ENCODE measurements at places on chromosomes 12 and 14.

DNA sequence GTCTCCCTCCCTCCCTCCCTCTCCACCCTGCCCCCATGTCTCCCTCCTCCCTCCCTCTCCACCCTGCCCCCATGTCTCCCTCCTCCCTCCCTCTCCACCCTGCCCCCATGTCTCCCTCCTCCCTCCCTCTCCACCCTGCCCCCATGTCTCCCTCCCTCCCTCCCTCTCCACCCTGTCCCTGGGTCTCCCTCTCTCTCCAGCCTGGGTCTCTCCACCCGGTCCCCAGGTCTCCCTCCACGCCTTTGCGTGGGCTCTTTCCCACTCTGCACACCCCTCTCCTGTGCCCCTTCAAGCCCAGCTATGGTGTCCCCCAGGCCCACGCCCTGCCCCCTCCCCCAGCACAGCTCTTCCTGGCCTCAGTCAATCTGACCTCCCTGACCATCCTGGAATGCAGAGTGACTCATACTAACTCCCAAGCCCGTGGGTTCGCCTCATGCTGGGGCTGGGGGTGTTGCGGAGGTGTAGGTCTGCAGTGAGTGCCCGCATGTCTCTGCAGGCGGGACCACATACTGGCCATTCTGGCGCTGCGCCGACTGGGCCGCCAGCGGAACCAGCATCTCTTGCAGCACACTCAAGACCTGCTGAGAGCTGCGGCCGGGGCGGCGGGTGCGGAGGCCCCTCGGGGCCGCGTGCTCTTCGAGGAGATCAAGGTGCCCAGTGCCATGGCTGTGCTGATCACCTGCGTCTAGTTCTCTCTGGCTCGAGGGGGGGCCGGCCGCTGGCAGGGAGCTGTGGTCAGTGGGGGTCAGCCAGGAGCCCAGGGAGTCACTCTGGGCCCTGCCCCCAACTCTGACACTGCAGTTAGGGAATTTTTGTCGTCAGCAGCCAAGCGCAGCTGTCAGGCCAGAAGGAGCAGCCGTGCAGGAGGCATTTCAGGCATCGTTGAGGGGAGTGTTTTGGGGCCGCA lies 13.5 kb upstream of the TNFAIP2 start:
- no peak for DNase-seq

DNA sequence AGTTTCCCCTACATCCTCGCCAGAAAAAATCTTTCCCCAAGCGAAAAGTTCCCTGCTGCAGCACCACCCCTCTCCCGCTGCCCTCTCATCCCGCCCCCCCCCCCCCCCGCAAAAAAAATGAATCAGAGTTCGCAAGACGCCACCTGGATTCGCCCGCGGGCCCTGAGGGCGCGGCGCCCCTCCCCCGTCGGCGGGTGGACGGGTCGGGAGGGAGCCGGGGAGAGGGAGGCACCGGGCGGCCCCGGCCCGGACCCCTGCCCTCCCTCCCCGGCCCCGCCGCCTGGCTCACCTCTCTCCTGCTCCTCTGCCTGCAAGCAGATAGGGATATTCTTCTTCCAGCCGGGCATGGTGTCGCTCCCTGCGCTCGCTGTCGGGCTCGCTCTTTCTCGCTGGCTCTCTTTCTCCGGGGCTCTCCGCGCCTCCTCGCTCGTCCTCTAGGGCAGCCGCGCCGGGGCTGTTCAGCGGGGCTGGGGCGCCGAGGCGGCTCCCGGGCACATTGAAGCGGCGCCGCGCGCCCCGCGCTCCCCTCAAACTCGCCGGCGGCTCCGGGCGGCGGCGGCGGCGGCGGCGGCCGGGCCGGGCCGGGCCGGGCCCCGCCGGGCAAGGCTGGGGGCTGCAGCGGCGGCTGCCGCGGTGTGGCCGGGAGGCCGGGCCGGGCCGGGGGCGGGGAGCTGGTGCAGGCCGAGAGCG lies 200.3 kb upstream of the CAND1 start:
- DNase-seq, result peak; percentile 48

DNA sequence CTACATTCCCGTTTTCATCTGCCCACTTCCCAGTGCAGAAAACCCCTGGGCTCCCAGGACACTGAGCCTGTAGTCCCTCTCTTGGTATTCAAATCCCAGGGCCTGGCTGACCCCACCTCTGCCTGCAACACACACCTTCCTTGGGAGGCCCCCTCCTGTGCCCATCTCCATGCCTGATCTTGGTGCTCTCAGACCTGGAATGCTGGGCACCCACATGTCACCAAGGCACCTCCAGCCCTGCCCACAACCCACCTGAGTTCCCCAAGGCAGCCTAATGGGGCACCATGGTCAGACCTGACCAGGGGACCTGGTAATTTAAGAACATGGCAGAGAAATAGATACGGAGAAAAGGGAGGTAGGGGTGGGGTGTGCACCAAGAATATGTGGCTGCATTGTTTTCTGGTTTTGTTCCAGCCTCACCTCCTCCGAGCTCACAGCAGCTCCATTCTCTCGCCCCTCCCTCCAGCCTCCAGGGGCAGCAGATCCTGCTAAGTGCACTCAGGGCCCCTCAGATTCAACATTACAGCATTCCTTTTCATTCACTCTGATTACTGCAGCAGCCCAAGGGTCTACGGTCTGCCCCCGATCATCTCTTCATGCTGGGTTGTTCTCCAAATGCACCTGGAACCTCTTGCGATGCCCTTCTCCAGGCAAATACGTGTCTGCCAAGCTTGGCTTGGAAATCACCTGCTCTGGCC lies 9.2 kb upstream of the HSP90AA1 start:
- DNase-seq, result no peak

GRCh38 chr12:48817873-48818830 lies at the start of gene CACNB3:
TSS of gene CACNB3 (plus strand) at chr12:48818496. CDS start at chr12:48818930, 434 bp downstream.
- DNase-seq, result peak; percentile 38

DNA sequence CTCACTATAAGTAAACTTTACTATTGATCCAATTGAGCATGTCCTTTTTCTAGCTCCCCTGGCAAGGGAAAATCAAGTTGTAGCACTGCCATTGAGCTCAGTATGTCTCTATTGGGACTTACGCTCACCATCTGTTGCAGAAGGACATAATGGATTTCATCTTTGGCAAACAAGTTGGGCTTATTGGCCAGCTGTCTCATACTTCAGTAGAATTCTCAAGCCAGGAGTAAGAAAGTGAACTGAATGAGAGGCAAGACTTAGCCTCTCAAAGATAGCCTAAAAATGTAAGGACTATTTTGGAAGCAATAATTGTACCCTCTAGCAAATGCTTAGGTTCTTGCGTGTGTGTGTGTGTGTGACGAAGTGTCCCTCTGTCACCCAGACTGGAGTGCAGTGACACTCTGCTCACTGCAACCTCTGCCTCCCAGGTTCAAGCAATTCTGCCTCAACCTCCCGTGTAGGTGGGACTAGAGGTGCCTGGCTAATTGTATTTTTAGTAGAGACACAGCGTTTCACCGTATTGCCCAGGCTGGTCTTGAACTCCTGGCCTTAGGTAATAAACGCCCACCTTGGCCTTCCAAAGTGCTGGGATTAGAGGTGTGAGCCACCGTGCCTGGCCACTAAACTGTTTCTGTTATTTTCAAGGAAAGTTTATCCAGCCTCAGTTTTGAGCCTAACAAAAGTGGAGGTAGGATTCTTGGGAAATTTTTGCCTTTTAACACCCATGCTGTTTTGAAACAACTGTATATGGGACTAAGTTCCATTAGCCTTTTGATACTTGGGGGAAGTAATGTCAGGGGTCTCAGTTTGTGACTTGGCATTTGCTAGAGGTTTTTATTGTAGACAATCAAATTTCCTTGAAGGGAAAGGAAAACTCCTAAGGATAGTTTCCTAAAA lies 7.0 kb downstream of the HNRNPA1 start:
- no peak for DNase-seq

- no peak for DNase-seq
Observed at GRCh38 chr14:64698903-64699302, 5.3 kb upstream of the PLEKHG3 start.

DNA sequence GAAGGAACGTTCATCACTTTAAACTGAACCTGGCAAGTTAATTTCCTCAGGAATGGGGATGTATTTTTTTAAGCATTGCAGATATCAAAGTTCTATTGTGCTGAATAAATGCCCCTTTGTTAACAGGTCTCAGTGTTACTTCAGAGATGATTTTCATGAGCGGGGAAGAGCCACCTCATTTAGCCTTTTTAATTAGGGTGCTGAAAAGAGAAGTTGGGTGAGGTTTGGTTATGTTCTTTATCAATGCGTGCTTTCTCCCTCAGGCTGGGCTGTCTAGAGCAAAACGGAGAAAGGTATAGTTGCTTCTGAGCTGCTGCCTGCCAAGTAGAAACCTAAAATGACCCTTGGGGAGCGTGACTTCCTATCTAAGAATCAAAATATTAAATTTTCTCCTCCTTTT lies 8.0 kb upstream of the HIP1R start:
- no peak for DNase-seq

GRCh38 chr14:94646481-94646880 lies 34.3 kb downstream of the SERPINA3 start:
- no peak for DNase-seq

- DNase-seq, result no peak
Observed at GRCh38 chr14:83483063-83483462, 1949.4 kb upstream of the SEL1L start.

DNA sequence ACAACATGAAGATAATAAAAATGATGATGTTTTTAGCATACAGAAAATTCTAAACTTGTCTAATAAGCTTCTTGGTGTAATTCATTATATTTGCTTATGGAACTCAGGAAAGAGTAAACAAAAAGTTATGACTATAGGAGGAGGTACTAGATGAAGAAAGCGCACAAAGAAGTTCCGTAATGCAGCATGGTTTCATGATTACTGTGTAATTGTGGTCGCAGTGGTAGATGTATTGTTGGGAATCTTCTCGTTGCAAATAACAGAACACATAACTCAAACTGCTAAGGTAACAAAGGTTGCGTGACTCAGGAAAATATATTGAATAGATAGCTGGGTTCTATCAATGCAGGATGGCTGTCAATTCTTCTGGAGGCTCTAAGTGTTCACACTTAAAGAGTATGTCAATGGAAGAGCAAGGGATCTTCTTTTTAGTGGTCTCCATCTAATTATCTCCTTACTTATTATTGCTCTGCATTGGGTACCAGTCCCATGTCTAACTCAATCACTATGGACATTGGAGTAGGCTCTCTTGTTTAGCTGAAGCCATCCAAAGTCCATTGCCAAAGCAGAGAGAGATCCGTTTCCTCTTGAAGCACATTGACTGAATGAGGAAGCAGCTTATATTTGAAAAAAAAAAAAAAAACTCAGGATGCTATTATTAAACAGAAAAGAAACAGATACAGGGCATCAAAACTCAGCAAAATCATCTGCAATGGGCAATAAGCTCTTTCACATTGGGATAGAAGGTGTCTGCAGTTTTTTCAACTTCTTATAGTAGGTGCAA lies 283.4 kb upstream of the ATP2B1 start:
- DNase-seq, result no peak

- DNase-seq, result no peak
Observed at GRCh38 chr12:51393676-51394545, 2.7 kb upstream of the GALNT6 start.

- DNase-seq, result no peak
Observed at GRCh38 chr12:68185598-68185997, 26.1 kb upstream of the IFNG start.

DNA sequence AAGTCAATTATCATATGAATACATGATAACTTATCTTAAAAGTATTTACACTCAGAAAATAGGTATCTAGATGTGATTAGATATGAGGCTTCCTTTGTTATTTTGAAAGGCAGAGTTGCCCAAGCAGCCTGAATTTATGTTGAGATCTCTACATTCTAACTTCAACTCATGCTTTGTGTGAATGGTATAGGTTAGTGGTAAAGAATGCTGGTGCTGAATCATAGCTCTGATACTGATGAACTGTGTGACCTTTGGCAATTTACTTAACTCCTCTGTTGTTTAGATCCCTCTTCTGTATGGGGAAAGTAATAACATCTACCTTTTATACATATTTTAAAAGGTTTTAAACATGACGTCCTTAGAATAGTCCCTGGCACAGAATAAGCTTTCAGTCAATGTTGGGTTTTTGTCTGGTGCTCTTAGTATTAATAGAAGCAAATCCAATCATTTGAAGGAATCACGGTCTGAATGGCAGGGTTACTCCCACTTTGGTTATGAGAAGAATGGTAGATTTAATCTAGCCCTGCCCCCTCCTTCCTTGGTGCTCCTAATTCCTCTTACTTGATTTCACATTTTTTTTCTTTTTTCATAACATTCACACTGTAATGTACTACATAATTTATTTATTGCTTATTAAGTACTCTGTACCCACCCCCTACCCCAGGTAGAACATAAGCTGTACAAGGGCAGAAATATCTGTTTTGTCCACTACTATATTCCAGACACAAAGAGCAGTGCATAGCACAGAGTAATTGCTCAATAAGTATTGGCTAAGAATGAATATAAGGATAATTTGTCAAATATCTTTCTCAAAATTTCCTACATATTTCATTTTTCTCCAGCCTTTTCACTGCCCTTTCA lies 203.3 kb upstream of the KRR1 start:
- DNase-seq, result no peak

GRCh38 chr12:92506460-92506859 lies 196.3 kb upstream of the PLEKHG7 start:
- DNase-seq, result no peak

DNA sequence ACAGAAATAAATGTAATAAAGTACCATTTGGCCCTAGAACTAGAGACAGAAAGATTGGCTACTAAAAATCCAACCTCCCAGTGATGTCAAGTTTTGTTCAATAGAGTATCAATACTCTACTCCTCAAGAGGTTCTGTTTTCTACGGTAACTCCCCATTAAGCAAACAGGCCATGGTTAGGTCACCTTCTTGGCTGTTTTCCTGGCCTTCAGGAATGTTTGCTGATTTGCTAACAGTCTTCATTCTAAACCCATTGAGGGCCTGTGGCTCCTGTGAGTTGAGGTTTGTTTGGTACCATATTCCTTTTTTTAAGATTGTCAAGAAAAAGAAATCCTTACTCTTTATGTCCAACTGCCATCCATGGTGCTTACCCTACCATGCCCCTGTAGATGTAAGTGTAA lies 1022.0 kb upstream of the TMEM132C start:
- no peak for DNase-seq

GRCh38 chr14:74302634-74303569 lies at the start of gene ABCD4:
TSS of gene ABCD4 (minus strand) at chr14:74302934. CDS start at chr14:74302912, 22 bp downstream.
- peak; percentile 93 for DNase-seq

DNA sequence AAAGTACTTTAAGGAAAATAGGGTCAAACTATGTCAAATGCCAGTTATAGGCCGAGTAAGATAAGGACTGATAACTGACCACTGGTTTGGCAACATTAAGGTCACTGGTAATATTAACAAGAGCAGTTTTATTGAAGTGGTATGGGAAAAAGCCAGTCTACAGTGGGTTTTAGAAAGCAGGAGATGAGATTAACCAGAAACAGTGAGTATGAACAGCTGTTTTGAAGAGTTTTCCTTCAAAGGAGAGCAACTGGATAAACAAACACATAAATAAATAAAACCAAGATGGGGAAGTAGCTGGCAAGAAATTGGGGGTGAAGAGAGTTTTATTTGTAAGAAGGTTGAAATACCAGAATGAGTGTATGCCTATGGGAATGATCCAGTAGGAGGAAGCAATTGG lies 30.3 kb downstream of the KITLG start:
- DNase-seq, result no peak

DNA sequence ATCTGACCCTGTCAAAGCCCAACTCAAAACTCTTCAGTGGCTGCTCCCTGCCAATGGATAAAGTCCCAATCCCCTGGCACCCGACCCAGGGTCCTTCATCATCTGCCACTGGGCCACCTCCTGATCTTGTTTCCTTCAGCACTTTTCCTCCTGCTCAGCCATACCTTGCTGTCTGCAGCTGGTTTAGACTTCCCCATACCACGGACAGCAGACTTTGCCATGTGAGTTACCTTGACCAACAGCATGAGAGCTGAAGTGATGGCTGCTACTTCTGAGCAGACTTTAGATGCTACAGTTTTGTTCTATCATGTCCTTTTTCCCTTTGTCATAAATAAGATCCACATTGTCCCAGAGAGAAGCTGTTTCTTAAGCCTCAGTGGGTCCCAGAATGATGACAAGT lies 33.3 kb upstream of the STON2 start:
- no peak for DNase-seq
